ENCODE measurements at places on chromosomes 13 and 19. TPM values are rescaled to one million over a fixed set of nuclear protein-coding genes. Genes with fewer than 3 reads are reported as not detected.

DNA sequence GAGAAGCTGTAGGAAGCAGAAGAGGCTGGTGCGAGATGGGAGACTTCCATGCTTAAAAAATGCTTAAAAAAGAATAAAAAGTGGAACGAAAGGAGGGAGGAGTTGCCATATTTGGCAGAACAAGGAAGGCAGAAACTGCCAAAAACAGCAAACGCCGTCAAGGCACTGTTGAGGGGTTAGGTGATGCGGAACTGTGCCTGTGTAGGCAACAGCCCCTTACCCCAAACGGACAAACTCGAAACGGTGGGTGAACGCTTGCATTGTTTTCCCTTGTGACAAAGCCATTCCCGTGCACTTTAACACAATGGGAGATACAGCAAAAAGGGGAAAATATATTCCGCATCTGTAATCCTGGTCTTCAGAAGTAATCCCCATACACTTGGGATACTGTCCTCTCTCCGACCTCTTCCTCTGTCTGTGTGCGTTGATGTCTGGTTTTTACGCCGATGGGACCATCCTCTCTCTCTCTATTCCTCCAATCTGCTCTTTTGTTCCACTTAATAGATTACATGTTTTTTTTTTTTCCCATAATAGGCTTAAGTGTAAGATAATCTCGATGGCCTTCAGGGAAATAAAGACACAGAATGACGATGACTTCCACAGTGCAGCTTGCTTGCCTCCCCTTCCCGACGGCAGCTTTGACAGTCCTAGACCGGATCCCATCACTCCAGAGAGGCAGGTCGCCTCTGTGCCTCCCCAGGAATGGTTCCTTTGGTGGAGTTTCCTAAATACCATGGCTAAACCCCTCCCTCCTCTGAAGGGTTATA lies 132.7 kb upstream of the RNF113B start:
- DNase-seq = no peak

DNA sequence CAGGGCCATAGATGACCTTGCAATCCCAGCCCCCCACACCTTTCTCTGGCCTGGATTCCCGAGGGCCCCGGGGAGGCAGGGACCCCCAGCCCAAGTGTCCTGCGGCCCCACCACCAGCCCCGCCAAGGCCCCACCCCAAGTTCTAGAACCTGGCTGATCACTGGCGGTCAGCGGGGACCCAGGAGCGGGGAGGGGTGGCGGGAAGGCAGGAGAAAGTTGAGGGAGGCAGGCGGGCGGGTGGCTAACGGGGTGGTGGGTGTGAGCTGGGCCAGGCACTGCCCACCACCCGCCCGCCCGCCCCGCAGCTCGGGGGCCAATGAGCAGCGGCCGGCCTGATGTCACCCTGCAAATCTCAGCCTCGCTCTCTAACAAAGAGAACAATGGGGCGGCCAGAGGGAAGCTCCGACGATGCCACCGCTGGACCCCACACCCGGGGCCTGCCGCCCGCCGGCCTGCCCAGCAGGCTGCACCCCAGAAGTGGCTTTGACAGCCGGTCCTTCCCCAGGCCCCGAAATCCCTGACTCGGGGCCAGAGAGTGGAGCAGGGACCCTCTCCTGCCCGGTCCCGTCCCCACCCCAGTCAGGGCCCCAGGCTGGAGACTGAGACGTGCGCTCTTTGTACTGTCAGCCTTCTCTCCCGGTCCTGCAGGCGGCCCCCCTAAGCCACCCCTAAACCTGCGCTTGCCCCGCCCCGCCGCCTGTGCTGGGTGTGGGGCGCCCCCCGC lies 1.6 kb downstream of the MEX3D start:
- peak; percentile 70 for DNase-seq

DNA sequence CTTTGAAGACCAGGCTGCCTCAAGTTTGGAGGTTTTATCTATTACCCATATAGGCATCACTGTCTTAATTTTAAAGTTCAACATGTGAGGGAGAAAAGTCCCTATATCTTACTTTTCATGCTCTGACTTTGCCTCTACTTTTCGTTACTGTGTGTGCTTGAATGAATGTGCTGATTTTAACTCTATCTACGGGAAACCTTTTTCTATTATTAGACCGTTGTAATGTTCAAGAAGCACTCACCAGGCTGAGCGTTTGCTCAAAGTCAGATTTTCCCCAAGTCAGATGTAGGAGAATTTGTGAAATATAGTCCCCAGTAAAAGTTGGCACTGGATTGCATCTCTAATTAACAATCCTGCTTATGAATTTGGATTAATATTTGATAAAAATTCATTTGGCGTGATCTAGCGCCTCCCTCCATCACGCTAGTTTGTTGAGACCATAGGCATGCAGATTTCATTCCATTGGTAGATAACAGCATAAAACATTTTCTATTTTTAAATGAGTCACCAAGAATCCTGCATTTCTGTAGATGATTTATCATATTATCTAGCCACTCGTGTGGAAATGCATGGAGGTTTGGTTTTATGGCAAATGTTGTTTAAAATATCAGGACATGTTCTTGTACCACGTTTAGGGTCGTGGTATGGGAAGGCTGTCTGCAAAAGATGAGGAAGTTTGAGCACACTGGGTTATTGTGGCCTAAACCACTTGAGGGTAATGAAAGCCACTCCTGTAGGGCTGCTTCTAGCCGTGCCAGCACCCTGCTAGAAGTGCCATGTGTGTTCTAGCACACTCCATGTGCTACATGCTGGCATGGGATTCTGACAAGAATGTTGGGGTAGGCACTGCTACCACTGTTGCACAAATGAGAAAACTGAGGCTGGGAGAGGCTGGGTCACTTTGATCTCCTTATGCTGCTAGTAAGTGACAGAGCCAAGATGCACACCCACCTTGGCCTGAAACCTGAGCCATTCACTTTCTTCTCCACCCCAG lies 179.4 kb downstream of the FGF9 start:
- no peak for DNase-seq

DNA sequence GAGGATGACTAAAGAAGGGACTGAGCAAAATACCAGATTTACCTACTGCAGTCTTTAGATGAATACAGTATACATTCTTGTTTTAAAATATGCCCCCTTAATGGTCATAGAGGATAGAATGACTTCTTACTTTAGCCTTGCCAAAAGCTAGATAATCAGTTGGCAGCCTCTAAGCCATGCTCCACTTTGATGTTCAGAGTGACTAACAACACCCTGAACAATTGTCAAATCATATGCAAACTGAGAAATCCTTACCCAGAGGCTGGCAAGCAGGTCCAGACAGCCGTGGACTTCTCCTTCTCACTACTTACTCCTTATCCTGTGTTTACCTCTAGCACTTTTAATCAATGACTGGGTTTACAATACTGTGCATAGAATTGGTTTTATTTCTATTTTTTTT lies 23.6 kb upstream of the PHF11 start:
- DNase-seq = no peak

GRCh38 chr19:1135454-1135853 lies 31.7 kb downstream of the GPX4 start:
- DNase-seq = no peak

Gene PRR36
- 2.4 TPM for total RNA-seq

Gene ACP7
- total RNA-seq = not detected

DNA sequence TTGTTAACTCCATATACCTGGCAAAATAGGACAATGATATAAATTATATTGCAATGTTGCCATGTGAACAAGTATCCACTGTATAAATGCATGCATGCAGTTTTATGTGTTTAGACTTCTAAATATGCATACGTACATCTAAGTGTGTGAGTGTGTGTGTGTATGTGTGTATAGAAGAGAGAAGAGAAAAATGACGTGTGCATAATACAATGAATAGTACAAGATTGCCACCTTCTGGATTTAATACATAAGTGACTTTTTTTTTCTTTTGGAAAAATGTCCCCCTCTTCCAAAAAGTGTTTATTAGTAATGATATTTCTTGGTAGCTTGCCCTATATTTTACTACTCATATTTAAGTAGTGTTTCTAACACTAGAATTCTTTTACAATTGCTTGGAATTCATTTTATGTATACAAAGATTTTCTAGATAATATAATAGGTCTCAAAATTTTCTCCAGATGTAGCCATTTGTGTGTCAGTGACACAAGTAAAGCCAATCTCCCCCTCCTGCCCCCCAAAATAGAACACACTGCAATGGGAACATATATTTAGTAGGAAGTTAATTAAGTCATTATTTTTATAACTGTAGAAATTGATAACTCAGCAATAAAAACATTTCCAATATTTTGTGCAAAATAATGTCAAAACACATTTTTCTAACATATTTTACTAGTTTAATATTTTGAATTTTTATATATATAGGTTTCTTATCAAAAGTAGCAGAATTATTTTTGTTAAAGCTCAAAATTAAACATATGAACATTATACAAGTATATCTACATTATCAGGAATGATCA lies 783.3 kb upstream of the ATXN8OS start:
- DNase-seq = no peak

- no peak for DNase-seq
Observed at GRCh38 chr19:39074205-39074692, 9.9 kb upstream of the ACP7 start.

DNA sequence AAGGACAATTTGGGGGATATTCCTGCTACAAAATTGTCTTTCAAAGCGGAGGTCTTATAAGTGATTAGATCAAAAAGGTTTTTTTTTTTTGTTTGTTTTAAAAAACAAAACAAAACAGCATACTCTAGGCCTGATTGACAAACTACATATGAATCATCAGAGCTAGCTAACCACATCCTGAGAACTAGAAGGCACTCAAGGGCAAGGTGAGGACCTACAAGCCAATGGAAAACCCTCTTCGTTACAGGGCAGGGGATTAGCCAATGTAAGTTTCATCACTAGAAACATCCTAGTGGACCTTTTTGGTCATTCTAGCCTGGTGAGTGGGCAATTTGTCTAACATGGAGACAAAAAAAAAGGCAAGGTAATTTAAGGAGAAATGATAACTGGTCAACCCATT lies 428.6 kb downstream of the RFC3 start:
- DNase-seq = no peak

Gene STOML3
- total RNA-seq = 0.36 TPM

GRCh38 chr13:27168086-27168485 lies 3.5 kb downstream of the USP12 start:
- no peak for DNase-seq

DNA sequence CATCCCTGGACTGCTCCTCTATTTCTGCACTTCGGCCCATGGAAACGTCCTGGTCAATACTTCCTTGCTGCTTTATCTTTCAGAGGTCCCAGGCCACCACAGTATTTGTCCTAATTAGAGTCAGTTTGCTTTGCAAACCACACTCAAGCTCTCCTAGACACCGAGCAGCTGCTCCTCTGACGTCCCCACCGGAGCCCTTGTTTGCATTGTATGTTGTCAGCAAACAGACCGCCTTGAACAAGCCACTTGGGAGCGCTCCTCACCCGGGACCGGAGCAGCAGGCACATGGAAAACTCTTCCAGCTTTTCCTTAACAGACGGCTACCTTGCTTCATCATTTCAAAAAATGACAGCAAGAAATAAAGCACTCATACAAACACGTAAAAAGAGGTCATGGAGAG lies 51.5 kb upstream of the GTF3A start:
- DNase-seq = no peak

Gene CYP2A7
- not detected for total RNA-seq

GRCh38 chr19:7908742-7909461 lies 5.2 kb downstream of the MAP2K7 start:
- peak; percentile 53 for DNase-seq

DNA sequence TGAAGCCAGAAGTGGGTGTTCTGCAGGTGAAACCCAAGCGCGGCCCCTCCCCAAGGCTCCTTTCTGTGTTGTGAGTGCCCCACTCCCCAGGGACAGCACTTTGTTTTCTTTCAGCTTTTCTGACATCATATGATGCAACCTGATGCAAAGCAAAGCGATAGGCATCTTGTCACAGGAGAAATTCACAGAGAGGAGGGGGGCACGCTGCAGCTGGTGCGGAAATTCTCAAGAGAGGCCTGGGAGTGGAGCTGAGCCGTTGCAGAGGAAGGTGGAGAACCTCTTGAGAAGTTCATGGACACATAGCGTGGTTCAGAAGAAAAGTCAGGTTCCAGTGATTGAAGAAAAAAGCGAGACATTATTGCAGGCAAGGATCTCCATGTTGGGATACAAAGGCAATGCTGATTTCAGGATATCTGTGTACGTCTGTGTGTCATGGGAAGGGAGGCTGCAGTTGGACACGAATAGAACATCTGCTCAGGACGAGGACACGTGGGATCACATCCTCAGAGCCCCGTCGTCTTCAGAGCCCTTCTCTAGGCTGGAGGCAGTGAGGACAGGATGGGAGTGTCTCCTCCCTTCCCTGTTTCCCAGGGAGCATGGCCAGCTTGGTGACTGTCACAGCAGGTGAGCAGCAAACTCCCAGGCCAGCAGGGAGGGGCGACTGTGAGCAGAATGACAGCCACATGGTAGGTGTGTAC lies 79.2 kb downstream of the IRS2 start:
- no peak for DNase-seq

DNA sequence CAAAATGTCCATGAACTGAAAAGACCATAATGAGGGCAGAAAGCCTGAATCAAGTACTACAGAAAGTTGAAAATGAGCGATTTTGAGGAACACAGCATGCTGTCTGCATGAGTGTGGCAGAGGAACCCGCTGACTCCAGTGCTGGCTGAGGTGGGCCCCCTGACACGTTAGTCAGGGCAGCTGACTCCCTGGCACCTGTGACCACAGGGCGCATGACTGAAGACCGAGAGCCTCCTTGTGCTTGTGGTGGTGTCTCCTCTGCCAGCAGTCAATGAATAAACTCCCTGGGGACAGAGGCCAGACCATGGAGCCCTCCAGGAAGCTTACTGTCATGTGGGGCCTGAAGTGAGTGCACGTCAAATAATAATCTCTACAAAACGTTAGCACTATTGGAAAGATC lies 38.4 kb upstream of the VSTM2B start:
- DNase-seq = no peak

Gene B3GNT8
- total RNA-seq = 0.18 TPM

DNA sequence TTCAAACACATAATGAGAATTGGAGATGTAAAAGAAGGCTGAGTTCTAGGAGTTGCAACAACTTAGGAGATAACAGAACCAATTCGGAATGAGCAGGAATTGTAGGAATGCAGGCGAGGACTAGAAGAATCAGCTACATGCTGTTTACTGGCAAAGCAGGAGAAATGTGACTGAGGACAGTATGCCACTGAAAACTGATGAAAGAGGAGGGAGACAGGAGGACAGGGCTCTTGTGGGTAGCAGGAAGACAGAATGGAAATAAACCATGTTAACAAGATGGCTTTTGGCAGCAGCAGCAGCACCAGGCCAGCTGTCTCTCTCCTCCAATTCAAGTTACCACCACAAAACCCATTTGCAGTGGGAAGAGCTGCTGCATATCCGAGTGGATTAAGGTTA lies 91.0 kb upstream of the SLC15A1 start:
- DNase-seq = peak; percentile 52

DNA sequence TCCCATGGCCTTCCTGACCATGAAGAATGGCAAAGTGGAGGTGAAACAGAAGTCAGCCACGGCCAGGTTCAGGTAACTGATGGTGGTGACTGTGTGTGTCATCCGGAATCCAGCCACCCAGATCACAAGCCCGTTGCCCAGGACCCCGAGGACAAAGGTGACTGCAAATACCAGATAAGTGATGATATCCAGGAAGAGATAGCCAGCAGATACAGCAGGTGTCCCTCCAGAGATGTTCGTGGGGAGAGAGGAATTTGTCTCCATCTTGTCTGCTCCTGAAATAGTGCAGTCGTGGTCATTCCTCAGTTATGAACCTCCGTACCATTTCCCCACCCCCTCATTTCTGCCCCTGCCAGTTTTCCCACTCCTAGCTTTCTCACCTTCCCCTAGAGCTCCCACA lies 4.9 kb downstream of the FPR1 start:
- DNase-seq = no peak

Gene PEG3
- total RNA-seq = 149 TPM

- DNase-seq = no peak
Observed at GRCh38 chr13:114105521-114106225, 26.8 kb downstream of the RASA3 start.

- DNase-seq = no peak
Observed at GRCh38 chr13:59674616-59675015, 489.1 kb downstream of the DIAPH3 start.
